ENCODE measurements at places on chromosomes 2 and 18.

- no peak for DNase-seq
These were observed 98.9 kb upstream of the EPC2 start for GRCh38 chr2:148545390-148546256.

DNA sequence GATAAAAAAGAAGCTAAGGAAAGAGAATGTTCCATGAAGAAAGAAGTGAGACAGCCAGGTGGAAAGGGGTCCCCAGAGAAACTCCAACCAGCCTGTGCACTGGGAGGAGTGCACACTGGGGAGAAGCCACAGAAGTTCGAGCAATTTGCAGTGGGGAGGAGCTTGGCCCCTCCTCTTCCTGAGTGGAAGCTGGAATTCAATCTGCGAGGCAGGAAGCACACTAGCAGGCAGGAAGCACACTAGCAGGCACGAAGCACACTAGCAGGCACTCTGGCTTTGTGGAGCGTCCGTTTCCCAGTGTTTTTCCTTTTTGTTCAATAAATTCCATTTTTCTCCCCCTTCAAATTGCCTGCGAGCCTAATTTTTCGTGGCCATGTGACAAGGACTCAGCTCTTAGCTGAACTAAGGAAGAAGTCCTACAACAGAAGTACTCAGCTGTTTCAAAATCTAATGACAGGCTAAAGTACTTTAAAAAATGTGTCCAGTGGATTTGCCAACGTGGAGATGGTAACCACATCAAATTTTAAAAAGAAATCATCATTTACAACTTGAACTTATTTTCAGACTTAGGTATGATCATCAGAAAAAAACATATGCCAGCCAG is 21.4 kb upstream of the SPIRE1 start:
- DNase-seq: no peak

DNA sequence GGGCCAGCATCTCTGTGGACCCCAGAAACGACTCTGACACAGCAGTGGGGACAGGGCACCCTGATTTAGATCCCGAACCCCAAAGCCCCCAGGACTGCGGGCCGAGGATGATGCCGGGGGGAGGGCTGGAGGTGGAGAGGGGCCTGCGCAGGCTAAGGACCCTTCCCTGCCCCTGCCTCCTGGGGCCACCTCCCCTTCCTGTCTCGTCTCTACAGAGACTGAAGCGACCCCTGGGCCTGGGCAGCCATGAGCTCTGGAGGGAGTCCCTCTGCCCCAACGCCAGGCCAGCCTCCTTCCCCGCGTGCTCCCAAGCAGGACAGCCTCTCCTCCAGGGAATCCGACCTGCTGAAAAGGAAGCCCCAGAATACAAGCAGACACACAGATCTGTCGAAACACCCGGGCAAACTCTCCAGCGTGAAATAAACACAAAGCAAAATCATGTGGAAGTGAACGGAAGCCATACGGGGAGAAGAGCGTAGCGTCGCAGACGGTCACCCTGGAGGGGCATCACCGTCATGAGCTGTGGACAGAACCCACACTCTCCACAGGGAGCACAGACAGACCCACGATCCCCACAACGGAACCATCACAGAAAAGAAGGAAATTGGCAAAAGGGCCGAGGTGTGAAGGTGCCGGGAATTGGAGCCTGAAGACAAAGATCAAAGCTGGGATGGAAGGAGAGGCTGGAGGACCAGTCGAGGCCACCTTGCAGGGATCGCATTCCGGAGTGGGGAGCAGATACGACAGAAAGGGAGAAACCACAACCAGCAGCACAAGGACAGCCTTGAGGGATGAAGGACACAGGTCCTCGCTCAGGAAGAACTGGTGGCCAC is 51.0 kb upstream of the CTDP1 start:
- DNase-seq: no peak

DNA sequence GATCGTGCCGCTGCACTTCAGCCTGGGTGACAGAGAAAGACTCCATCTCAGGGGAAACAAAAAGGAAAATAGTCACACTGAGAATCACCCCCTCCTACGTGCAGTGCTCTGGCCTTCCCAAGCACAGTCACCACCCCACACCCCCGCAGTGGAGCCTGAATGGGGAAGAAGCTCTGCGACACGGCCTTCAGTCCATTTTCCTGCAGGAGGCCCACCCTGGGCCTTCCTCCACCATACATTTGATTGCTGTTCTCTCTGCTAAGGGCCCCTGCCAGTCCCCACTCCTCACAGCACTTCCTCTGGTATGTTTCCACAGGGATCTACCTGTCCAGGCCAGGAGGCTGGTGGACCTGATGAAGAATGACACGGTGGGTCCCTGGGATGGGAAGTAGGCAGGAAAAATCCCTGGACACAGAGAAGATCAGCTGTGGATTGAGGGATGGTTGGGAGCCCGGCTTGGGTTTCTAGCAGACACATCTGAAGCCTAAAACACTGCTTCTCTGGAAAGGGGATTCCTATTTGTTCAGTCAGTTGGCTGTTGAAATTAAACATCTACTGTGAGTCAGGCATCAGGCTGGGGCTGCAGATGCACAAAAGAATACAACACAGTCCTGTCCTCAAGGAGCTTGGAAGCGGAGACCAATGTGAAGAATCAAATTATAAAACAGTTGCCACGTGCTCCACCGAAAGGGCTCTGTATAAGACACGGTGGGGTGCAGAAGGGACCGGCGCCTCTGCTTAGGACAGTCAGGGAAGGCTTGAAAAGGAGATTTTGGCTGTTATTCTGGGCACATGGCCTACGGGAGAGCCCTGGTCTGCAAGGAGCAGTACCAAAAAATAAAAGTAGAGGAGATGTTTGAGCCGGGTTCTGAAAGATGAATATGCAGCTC is 82.2 kb downstream of the PLB1 start:
- no peak for DNase-seq

DNA sequence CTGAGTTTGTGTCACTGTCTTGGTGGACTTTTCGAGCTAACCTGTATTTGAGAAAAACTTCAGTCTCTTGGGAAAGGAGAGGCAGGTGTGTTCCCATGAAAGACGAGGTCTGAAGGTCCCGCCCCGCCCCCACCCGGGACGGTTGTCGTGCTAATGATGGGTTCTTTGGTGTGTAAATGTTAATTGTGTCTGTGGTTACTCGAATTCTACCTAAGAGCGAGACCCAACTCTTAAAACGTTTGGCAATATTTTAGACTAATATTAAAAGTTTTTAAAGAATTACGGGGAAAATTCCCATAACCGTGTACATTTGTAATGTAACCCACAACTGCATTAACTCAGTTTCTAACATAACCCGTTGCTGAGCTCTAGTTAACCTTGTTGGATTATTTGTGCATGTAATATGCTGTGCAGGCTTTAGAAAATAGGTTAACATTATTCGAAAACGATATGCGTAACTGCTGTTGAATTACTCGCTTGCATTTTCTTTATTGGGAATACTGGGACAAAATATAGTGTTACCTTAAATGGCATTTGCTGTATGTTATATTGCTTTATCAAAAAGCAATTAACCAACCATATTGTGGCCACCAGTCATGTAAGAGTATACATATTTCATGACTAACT is 833 bp downstream of the EPB41L5 start:
- no peak for DNase-seq

DNA sequence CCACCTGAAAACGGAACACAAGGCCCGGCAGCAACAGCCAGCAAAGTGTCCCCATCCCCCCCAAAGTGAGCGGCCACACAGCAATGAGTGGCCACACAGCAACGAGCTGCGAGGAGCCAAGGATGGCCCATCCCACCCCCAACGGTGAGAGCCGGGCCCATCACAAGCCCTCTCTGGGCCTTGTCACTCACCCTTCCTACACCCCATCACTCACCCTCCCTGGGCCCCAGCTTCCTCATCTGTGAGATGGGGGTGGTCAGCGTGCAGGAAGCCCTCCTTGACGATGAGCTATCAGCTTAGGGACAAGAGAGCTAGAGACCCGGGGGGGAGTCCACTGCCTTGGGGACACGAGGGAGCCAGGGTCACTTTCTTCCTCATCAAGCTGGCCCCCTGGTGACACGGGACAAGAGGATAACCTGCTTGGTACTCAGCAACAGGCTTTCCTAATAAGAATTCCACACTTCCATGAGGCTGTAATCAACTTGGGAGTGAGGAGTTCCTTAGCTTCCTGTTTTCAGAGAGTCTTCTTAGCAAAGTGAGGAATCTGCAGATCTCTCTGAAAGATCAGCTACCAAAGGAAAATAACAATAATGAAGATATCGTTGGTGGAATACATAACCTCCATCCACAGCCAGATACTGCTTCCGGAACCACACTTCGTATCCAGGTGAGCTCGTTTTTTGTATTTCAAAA is 92.8 kb downstream of the HDAC4 start:
- no peak for DNase-seq

GRCh38 chr2:225008179-225008856 is 34.0 kb downstream of the DOCK10 start:
- no peak for DNase-seq

Data from HS-5 (cell line).